ENCODE measurements at places on chromosomes 4 and X.

- no peak for DNase-seq
Measured at GRCh38 chr4:20065952-20066351, 185.8 kb upstream of the SLIT2 start.

DNA sequence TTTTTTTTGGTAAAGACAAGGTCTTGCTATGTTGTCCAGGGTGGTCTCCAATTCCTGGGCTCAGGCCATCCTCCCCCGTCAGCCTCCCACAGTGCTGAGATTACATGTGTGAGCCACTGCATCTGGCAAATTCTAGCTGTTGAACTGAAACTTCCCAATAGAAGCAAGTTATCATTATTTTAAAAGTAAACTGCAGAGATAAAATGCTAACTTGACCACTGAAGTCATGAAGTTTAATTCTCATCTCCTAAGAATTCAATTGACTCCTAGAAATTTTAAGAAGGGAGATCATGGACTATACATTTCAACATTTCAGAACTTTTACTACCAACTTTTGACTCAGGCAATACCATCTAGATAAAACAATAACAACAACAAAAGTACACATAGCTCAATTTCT lies 11.7 kb upstream of the EXOSC9 start:
- no peak for DNase-seq

DNA sequence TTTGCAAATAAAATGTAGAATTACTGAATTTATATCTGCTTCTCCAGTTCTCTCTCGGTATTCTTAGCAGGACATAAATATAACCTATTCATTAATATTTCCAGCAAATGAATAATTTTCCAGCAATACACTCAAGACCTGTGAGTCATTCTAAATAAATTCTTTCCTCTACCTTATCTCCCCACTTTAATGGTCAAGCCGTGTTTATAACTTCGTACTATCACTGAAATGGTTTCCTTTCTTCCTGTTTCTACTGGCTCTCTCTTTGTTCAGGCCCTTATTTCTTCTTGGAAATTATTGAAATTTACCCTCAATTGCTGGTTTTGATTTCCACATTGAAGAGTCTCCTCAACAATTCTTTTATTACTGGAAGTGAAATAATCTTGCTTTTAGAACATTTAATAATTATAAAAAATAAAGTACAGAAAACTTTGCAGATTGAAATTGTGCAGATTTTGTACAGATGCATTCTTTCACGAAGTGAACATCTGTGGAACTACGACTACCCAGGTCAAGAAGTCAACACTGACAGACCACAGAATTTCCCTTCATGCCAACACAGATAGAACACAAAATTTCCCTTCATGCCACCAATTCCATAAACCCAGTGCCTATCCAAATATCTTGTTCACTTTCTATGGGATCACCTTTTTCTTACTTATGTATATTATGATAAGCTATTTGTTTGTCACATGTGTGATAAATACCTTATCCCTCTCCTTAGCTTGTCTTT lies 205.7 kb downstream of the FAT4 start:
- no peak for DNase-seq

GRCh38 chrX:65528705-65529340 lies 5.8 kb downstream of the LAS1L start:
- peak; percentile 57 for DNase-seq

- no peak for DNase-seq
Measured at GRCh38 chrX:65578346-65578745, 43.8 kb upstream of the LAS1L start.

GRCh38 chrX:110614596-110614995 lies 181.0 kb downstream of the CHRDL1 start:
- DNase-seq: no peak

- no peak for DNase-seq
Measured at GRCh38 chr4:3241898-3242524, 6.9 kb upstream of the MSANTD1 start.

- no peak for DNase-seq
Measured at GRCh38 chr4:24578364-24578763, 6.0 kb downstream of the DHX15 start.

DNA sequence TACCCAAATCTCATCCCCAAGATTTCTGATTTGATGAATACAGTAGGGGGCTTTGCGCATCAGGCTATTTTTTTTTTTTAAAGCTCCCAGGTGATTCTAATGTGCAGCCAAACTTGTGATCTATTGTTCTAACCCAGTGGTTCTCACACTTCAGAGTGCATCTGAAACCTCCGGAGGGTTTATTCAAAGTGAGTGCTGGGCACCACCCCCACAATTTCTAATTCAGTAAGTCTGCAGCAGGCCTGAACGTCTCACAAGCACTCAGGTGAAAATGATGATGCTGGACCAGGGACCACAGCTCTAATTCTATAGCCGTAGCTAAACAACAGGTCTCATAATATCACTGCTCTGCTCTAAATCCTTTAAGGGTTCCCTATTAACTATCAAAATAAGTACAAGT lies 211.4 kb downstream of the FMR1NB start:
- DNase-seq: no peak

DNA sequence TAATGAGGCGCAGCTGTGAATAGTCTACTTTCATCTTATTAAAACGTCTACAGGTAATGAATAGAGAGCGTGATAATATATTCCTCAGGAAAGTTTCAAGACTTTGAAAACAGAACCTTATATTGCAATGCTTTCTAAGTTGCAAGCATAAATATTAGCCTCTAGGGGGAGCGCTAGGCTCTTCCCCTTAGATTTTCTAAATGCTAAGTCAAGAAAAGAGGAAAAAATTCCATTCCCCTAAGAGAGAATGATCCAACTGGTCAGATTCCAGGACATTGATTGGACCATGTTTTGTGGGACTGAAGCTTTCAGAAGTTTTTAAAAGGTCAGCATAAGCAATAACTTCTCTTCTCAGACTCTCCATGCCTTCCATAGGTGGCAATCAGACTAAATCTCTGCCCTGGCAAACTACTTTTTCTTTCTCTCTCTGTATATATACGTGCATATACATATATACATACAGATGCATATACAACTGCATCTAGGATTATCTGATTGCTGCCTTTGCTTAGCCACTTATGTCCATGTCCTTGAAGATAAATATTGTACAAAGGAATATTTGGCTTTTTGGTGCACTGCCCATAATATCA lies 492.9 kb downstream of the INPP4B start:
- peak; percentile 56 for DNase-seq

GRCh38 chr4:109125084-109125483 lies 177.4 kb downstream of the COL25A1 start:
- no peak for DNase-seq

DNA sequence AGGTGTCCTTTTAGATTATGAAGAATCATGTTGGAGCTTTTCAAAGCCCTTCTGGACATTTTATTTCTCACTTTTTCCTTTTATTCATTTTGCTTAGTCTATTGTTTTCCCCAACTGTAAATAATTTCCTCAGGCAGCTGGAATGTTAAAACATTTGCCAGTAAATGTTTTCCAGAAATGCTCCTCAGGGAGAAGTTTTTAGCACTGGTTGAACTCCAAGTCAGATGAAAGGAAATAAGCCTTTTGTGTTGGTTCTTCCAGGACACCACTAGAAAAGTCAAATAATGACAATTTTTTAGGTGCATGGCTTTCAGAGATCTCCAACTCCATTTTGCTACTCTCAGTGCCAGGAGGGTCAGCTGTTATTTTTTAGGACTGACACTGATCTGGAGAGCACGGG lies 127.9 kb downstream of the IL13RA2 start:
- DNase-seq: no peak

GRCh38 chr4:147198411-147199051 lies 252.9 kb upstream of the TTC29 start:
- no peak for DNase-seq

GRCh38 chr4:3201718-3202702 lies 46.9 kb upstream of the MSANTD1 start:
- peak; percentile 85 for DNase-seq

DNA sequence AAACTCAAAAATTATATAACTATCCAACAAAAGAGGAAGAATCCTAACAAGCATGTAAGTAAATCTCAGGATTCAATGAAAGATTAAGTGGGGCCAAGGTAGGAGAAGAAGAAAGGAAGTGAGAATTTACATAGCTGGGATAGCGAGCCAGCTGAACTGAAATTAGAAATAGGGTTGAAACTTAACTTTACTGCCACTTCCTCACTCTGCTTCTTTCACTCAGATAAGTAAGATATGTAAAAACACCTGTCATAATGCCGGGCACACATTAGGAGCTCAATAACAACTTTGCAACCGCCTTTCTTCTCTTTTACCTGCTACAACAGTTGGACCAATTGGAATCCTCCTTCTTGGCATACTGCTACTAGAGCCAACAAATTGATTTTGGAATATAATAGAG lies 129.4 kb downstream of the CNKSR2 start:
- DNase-seq: no peak

DNA sequence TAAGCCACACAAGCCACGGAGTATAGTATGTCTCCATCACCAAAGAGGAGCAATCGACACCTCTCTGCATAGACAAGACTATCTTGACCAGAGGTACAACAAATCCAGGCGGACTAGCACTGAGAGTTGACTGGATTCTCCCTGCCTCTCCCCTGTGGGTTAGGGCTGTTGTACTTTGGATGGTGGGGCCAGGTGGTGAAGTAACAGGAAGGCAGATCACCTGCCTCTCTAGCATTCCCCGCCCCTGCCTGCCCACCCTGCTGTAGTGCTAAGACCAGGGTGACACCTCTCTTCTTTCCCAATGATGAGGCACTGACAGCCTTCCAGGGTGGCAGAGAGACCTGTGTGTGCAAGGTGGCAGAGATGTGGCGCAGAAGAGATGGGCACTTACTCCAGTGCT lies 47.5 kb upstream of the TRIM2 start:
- no peak for DNase-seq

- no peak for DNase-seq
Measured at GRCh38 chr4:110130576-110131358, 67.6 kb downstream of the ELOVL6 start.

DNA sequence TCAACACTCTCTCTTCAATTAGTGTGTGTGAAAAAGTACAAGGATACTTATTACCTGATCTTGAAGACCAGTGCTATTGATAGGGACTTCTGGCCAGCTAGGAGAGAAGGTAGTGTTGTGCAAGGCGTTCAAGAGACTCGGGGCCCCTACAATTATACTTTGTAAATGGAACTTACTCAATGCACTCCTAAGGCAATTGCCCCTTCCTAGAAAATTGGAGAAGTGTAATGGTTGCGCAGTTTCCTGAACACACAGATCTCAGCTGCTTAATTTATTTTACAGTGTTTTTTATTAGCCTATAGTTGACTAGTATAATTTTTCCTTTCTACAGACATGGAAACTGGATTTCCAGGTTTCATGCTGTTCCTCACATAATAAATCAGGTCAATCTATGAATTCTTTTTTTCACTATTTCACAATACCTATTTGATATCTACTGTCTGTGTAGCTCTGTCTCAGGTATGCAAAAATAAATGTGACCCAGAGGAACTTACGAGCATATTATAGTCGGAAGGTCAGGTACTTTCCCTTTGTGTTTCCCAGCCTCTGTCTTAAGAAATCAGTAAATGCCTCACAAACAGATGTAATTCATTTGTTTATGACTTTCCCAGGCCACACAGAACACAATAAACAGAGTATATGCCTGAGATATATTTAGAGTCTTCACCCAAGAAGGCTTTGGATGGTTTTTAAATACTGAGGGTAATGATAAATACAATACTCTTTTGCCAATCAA lies 89.1 kb upstream of the TET2 start:
- no peak for DNase-seq

GRCh38 chrX:30653415-30654131 lies at the start of gene GK:
TSS of gene GK (plus strand) at chrX:30653423. CDS start at chrX:30653538, 115 bp downstream.
- no peak for DNase-seq

DNA sequence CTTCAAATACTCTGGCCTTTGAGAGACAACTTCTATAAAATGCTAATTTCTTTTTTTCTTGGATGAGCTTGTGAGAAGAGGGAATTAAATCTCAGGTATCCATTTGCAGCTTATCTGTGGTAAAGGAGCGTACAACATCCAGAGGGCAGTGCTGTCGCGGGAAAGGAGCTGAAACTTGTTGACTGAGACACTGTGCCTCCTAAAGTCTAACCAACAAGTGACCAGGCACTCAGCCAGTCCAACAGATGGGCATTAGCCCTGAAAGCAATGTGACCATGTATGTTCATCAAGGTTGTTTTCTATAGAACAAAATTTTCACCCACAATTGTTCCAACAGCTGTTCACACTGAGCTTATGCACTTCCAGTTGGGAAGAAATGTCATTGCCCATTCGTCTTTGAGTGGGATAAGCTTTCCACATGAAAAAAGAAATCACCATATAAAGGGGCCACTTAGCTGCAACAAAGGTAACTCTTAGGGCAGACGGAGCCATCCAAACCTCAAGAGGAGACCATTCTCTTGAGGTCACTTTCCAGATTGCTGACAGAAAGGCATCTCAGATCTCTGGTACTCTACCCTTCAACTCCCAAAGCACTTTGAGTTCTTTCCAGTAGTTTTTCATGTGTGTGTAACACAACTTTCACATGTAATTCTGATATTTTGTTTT lies 244.8 kb upstream of the NEIL3 start:
- DNase-seq: no peak

DNA sequence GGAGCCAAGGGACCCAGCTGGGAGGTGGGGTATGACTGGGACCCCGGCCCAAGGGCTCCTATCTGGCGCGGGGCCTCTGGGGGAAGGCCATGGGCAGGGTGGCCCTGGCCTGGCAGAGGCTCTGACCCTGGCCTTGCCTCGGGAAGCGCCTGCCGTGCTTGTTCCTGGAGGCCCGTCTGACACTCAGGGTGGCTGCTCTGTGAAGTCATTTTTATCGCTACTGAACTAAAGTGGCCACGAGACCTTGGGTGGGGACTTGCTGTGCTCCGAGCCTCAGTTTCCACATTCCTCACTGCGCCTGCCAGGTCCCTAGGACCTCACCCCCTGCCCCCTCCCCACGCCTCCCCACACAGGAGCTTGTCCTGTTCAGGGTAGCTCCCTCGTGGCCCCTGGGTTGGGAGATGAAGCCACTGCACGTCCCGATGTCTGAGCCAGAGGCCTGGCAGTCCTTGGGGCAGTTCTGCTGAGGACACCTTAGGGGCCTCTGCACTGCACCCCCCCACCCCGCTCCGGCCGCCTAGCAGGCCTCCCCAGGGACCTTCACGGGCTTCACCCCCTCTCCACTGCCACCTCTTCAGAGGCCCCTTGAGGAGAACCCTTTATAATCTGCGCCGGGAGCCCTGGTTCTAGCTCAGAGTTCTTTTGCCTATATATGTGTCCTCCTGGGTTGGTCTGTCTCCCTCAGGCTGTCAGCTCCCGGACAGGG lies 639 bp upstream of the SORCS2 start:
- no peak for DNase-seq

GRCh38 chr4:102614801-102615200 lies 113.6 kb downstream of the NFKB1 start:
- DNase-seq: peak; percentile 68

DNA sequence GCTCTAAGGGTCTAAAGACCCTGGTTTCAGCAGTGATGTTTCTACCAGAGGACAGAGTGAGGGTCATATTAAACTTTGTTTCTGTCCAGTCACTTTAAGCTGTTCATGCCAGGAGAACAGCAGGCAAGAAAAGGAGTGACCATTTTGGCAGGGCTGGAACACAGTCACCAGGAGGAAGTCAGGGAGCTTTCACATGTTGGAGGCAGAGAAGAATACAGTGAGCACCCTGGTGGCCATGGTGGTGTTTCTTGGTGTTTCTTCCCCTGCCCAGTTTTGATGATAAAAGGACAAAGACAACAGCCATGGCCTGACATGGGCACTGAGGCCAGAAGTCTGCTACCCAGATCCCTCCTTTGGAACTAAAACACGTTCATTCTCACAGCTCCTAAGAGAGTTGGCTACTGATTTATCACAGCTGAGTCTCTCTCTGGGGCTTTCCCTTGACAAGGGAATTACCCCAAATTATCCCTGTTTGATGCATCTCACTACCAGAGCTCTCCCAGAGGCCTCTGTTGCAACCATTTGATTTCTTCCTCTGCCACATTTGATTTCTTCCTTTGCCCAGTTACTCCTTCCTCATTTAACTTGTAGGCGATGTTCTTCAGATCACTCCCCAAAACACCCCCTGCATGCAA lies 106.4 kb upstream of the NWD2 start:
- DNase-seq: no peak
